CD4-positive, alpha-beta T cell treated with Interleukin-15 for 1 hour (primary cell): ENCODE measurements at places on chromosomes 3 and 15.

DNA sequence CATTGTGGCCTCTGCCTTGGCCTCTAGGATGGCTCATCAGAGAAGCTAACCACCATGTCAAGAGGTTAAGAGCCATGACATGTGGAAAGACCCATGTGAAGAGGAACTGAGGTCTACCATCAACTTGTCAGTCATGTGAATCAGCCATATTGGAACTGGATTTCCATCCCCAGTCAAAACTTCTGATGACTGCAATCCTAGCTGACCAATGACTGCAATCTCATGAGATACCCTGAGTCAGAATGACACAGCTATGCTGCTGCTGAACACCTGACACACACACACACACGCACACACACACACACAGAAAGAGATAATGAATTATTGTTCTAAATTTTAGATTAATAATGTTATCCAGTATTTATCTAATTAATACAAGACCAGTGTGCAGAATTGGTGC, 337.5 kb upstream of the LMCD1 start:
- no peak for DNase-seq

DNA sequence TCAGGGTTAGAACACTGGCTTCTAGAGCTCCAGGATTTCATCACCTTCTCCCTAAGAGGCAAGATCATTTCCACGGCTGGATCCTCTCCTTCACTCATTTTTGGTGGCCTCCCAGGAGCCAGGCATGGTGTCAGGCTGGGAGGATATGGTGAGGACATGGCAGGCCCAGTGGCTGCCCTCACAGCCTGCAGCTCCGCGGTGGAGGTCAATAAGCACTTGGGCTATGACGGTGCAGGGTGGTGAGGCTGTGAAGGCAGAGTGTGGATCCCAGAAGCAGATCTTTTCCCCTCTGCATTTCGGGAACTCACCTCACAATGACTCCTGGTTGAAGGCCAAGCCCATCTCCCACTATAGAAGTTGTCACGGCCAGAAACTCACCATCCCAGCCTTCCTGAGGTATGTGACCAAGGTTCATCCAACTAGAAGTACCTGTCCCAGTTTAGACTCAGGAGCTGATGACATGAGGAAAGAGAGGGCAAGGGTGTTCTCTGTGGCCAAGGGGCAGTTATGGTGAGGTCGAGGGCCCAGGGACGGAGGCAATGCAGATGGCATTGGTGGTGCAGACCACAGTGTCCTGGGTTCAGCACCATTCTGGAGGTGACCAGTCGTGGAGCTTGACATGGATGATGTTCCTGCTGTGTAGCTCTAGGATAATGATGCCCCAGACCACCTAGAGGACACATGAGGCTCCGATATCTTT, 100.1 kb upstream of the SMAD3 start:
- DNase-seq: no peak

DNA sequence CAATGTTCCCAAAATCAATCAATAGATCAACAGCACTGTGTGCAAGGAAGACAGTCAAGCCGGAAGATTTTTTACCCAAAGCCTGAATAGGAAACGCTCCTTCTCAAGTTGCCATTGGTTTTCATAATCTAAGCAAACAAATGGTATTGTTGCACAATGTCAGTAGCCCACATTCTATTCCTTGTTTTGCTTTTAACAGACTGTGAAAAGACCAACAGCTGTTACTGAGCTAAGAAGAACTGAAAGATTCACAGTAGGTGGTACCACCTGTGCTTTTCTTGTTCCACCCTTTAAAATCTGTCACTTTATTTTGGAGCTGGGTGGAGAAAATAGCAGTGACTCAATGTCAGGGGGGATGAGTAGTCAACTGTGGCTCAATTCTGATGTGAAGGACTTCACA, 357.5 kb upstream of the CADM2 start:
- DNase-seq: no peak

GRCh38 chr3:15815696-15816095, 17.9 kb upstream of the ANKRD28 start:
- DNase-seq: no peak

- no peak for DNase-seq
Measured at GRCh38 chr3:78645628-78646310, 1122.0 kb downstream of the ROBO1 start.

- no peak for DNase-seq
Measured at GRCh38 chr3:78255403-78255802, 1215.5 kb downstream of the ROBO2 start.

DNA sequence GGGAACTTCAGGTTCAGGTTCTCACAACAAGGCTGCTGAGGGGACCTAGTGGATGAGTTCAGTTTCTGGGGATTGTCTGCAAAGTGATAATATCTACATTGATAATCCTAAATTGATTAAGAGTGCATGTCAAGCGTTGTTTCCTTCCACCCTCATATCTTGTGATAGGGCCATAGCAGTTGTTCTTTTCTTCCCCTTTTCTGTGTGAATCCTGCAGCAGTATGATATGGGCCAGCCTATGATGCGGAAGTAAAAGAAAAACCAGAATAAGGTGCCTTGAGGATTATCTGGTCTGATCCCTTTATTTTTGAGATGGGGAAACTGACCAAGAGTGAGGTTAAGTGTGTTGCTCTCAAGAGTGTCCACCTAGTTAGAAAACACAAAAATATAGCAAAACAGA, 86.2 kb downstream of the MITF start:
- no peak for DNase-seq

DNA sequence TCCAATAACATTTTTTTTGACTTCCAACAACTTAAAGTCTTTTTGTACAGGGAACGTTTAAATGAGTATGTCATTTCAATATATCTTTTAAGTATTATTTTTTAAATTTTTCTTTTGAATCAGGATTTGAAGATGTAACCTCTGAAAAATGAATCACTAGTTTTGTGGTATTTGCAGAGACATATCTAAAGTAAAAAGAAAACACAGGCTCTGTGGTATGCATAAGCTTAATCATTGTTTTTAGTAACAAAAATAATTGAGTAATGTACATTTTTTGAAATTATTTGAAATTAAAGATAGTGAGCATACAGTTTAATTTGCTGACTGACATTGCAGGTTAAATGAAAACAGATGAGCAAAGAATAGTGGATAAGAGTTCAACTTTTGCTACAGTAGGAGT, 531.3 kb downstream of the ROBO1 start:
- no peak for DNase-seq

DNA sequence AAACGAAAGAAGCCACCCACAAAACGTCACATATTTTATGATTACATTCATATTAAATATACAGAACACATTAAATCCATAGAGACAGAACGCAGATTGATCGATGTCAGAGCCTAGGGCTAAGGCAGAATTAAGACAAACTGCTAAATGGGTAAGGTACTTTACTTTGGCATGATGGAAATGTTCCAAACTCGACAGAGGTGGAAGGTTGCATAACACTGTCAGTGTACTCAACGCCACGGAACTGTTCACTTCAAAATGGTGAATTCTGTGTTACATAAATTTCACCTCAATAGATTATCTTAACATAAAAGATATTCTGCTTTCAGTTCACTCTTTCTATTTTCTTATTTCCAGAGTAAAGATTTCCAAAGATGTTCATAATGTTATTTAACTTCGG, 158.4 kb downstream of the TBC1D5 start:
- no peak for DNase-seq

GRCh38 chr3:28606283-28606682, 257.7 kb upstream of the AZI2 start:
- DNase-seq: no peak

GRCh38 chr3:150589759-150590158, 13.4 kb upstream of the SELENOT start:
- DNase-seq: no peak

- no peak for DNase-seq
Measured at GRCh38 chr15:64828985-64829384, 3.5 kb upstream of the PIF1 start.

- DNase-seq: no peak
Measured at GRCh38 chr3:10566451-10566850, 61.1 kb upstream of the ATP2B2 start.

DNA sequence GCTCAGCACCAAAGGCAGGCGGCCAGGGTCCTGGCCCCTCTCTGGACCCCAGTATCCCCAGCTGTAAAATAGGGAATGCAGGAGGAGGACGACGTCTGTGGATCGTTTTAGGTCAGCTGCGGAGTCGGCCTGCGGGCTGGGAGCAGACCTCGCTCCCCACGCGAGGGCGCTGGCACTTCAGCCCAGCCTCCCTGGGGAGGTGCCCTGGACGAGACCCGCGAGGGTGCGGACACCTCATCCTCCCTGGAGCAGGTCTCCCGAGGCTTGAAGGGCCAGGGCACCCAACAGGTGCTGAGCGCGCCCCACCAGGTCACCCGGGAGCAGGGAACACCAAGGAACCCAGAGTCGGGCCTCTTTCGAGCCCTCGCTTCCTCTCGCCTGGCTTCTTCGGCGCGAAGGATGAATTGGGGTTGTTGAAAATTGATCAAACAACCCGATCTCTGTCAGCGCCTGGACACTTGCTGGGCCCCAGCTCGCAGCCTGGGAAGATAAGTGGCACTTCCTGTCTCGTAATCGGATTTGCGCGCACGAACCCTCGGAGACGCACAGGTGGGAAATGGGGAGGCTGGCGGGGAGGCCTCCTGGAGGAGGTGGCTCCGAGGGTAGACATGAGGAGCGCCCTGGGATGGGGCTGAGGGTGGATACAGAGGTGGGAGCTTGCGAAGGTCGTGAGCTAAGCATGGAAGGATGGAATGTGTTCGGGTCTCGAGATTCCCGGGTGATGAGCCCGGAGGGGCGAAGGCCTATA, 588 bp upstream of the VIPR1 start:
- peak; percentile 62 for DNase-seq

GRCh38 chr3:116966649-116967048, 257.1 kb downstream of the TUSC7 start:
- DNase-seq: no peak

DNA sequence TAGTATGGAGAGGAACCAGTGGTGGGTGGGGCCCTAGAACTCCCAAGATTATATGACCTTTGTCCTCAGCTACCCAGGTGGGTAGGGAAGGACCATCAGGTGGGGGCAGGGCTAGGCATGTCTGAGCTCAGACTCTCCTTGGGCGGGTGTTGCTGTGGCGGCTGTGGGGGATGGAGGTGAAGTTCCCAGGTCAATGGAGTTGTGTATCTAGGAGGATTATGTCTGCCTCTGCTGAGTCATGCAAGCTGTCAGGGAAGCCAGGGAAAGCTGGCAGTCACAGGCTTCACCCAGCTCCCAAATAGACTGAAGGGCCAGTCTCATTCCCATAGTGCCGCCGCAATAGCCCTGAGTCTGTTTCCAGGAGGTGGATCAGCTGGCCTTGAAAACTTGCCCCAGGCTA, 139.7 kb upstream of the CFAP20DC start:
- DNase-seq: no peak

DNA sequence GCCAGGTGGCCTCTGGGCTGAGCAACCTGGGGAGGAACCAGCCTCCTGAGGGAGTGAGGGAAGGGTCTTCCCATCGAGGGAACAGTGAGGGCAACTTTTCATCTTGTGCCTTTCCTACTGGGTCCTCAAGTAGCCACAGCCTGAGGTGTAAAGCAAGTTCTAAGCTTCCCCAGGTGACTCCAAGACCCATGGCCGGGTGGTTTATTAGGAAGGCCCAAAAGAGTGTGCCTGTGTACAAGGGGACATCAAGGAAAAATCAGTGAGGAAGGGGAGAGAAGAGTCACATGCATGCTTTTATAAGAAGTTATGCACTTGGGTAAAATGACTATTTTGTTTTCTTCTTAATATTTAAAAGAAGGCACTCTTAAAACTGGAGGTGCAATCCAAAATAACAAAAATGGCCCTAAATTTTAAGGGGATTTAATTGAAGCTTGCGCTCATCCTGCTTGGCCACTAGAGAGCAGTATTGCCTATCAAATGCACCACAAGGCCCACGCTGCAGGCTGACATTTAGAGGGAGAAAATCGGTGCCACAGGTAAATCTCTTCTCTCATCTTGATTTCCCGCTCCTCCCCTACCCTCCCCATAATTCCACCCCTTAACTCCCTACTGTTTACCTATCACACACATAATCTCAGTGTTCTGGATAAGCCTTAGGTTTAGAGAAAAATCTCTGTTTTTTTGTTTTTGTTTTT, 6.7 kb downstream of the NANOGP8 start:
- peak; percentile 26 for DNase-seq
